LHCN-M2 (cell line): ENCODE measurements at places on chromosomes 6 and 20. TPM values are rescaled to one million over a fixed set of nuclear protein-coding genes. Genes with fewer than 3 reads are reported as not detected.

DNA sequence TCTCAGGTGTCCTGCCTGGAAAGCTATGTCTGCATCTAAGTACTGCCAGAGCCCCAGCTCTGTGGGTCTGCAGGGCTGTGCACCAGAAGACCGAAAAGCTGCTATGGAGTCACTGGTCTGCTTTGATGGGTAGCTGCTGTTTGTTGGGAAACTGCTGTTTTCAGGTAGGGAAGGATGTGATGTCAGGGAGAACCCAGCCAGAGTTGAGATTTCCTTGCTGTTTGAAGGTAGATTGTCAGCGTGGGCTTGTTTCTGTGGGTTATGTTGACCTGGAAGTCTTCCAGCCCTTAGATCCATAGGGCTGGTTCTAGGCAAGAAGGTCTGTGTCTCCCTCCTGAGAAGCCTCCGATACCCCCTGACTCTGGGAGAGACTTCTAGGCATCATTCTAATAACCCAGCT, 12.2 kb upstream of the SHLD1 start:
- DNase-seq, result no peak

DNA sequence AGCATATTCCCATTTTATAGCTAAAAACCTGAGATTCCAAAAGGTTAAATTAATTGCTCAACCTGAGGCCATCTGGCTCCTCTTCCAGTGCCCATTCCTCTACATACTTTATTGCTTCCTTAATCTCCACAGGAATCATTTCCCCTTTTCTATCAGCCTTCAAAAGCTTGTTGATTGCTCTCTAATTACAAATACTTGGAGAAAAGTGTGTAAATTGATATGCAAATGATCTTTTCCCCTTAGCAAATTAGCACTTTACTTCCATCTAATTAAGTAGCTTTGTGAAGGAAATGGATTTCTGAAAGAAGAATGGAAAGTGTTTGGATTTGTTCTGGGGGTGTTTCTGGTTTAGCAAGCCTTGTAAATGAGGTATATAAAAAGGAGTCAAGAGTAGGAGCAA, 323.3 kb downstream of the GRIK2 start:
- no peak for DNase-seq

DNA sequence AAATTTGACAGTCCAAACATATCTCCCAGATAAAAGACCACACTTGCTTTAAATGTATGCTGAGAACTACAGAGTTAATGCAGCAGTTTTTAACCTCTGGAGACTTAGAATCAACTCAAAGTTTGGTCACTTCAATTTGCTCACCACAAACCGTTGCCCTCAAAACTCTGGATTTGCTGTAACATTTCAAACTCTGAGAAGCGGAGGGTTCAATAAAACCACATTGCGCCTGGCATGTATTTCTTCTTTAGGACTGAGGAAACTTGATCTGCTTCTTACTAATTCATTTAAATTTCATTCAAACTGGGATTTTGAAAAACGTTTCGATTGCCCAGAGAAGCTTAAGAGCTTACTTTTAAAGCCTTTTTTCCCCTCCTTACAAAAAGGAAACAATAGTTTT, 115.8 kb downstream of the MTFR2 start:
- DNase-seq, result peak; percentile 26

- DNase-seq, result no peak
Observed at GRCh38 chr20:62350098-62350628, 16.9 kb downstream of the LAMA5 start.

Gene CASP8AP2
- 16.6 and 17.6 TPM in 2 replicates for total RNA-seq

GRCh38 chr20:59340201-59340885, 39.9 kb downstream of the EDN3 start:
- no peak for DNase-seq
